ENCODE measurements at places on chromosomes 13 and 19.

DNA sequence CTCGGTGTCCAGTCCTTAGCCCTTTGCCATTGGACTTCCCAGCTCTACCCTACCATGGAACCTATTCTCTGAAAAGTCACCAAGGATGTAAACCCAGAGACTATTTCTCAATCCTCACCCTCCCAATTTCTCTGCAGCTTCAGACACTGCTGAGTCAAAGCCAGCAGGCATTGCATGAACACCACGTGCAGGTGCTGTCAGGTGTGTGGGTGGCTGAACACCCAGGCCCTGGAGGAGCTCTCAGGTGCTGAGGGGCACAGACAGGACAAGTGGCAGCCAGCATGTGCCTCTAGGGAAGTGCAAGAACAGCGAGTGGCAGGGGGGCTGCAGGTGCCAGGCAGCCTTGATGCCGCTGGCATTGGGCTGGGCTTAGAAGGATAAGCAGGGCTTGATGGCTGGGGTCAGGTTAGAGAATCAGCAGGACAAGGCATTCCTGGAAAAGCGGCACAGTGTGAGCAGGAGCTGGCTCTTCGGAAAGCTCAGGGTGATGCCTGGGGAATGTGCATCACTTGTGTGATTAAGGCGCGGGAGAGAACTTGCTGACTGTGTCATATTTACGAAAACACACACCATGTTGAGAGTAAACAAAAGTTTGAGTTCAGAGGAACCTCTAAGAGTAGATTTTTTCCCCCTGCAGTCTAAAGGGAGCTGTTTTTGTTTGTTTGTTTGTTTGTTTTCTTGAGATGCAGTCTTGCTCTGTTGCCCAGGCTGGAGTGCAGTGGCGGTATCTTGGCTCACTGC, 83.8 kb downstream of the LNX2 start:
- DNase-seq, result no peak

GRCh38 chr13:76570510-76570971, 315.7 kb downstream of the KCTD12 start:
- no peak for DNase-seq

DNA sequence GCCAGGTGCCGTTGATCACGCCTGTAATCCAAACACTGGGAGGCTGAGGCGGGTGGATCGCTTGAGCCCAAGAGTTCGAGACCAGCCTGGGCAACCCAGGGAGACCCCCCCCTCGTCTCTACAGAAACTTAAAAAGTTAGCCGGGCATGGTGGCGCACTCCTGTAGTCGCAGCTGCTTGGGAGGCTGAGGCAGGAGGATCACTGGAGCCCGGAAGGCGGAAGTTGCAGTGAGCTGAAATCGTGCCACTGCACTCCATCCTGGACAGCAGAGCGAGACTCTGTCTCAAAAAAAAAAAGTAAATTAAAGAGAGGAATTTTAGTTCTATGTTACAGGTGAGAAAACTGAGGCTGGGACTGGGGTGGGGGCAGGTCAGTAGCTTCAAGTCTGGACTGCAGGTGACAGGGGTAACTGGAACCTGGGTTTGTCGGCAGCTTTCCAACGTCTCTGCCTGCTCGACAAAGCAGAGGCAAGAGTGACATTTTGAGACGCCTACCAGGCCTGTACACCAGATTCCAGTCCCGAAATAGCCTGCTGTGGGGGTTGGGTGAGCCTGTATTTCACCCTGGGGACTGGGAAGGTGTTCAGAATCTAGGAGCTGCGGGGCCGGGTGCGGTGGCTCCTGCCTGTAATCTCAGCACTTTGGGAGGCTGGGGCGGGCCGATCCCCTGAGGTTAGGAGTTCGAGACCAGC, 1.2 kb downstream of the SELENOW start:
- no peak for DNase-seq

- DNase-seq, result no peak
Measured at GRCh38 chr13:36709136-36709890, 35.5 kb downstream of the SERTM1 start.

Measured in stimulated activated CD8-positive, alpha-beta memory T cell treated with anti-CD3 and anti-CD28 coated beads, Interleukin-4, amount 100 ng/mL, for 1 hour (primary cell).